NCI-H2081 treated with DMSO at 0.1 percent for 48 hours (cell line): ENCODE measurements at places on chromosomes 12 and 14.

GRCh38 chr12:39632670-39633069 lies 13.1 kb upstream of the ABCD2 start:
- DNase-seq = no peak

- DNase-seq = no peak
These were observed 10.8 kb downstream of the HIP1R start for GRCh38 chr12:122845865-122846621.

GRCh38 chr14:66476964-66477363 lies 9.2 kb upstream of the CCDC196 start:
- DNase-seq = no peak

DNA sequence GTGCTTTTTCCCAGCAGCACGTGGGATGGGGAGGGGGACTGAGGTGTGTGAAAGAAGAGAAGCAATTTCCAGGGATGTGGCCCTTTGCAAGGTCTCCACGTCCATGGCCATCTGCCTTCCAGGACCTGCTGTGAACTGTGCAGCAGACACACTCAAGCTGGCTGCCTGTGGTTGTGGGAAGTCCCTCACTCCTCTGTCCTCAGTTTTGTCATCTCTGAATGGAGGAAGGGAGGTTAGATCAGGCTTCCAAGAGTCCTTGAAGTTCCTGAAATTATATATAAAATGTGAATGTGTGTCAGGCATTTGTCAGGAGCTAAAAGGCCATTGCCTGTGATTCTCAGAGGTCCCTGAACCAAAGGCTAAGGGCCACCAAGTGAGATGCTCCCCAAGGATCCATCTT lies 328.2 kb downstream of the CACNA1C start:
- no peak for DNase-seq

GRCh38 chr14:65179918-65180724 lies 77.8 kb upstream of the MAX start:
- DNase-seq = no peak

- DNase-seq = no peak
These were observed 43.7 kb upstream of the RFLNA start for GRCh38 chr12:124251186-124251585.

DNA sequence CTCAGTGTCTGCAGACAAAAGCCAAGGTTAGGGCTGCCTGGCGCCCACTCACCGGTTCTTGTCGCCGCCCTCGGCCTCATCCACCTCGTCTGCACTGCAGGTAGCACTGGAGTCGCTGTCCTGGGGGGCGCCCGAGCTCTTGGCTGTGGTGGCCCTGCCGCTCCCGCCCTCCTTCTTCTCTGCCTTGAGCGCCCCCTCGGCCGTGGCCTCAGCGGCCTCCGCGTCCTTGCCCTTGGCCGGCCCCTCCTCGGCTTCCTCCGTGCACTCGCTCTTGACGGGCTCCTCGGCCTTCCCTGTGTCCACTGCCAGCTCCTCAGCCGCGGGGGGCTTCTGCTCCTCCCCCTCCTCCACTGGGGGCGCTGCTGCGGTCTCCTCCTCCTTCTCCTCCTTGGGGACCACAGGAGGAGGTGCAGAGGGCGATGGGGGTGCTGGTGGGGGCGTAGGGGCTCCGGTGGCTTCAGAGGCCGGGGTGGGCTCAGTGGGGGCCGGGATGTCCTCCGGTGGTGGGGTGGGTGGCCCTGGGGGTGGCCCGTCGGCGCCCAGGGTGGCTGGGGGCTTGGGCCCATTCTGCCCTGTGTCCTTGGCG lies 77.2 kb downstream of the RFLNA start:
- DNase-seq = no peak

- no peak for DNase-seq
These were observed 339.6 kb upstream of the TBX3 start for GRCh38 chr12:115023279-115024265.
